ENCODE measurements at places on chromosomes 12 and 14. TPM values are rescaled to one million over a fixed set of nuclear protein-coding genes. Genes with fewer than 3 reads are reported as not detected.

GRCh38 chr12:90174198-90174510 lies 465.5 kb upstream of the ATP2B1 start:
- peak; percentile 41 for DNase-seq

- DNase-seq = no peak
These were observed 68.9 kb downstream of the CMKLR1 start for GRCh38 chr12:108270035-108270848.

- DNase-seq = no peak
These were observed 62.6 kb downstream of the FBXL14 start for GRCh38 chr12:1531654-1532374.

Gene TESPA1
- 4.5 TPM for total RNA-seq

DNA sequence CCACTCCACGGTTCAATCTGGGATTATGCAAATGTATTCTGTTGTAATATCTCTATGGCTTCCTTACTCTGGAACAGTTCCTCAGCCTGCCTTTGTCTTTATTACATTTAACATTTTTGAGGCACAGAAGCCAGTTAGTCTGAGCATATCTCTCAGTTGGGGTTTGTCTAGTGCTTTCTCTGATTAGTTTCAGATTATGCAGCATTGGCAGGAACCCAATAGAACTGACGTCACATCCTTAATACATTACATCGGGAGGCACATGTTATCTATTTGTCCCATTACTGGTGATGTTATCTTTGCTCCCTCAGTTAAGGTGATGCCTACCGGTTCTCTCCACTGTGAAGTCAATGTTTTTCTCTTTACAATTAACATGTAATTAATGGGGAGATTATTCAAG lies 62.4 kb downstream of the PPM1A start:
- peak; percentile 40 for DNase-seq

Gene FSCB
- not detected for total RNA-seq

- no peak for DNase-seq
These were observed 44.5 kb downstream of the CHGA start for GRCh38 chr14:92967346-92967926.

GRCh38 chr14:46793144-46793543 lies 141.6 kb upstream of the RPL10L start:
- DNase-seq = no peak

Gene ARMH4
- total RNA-seq = 1.5 TPM

Gene ALG10
- 15.6 TPM for total RNA-seq

- peak; percentile 68 for DNase-seq
These were observed 16.0 kb upstream of the CCT2 start for GRCh38 chr12:69569236-69569635.

- DNase-seq = peak; percentile 69
These were observed 39.0 kb downstream of the DCAF4 start for GRCh38 chr14:72965249-72965648.

DNA sequence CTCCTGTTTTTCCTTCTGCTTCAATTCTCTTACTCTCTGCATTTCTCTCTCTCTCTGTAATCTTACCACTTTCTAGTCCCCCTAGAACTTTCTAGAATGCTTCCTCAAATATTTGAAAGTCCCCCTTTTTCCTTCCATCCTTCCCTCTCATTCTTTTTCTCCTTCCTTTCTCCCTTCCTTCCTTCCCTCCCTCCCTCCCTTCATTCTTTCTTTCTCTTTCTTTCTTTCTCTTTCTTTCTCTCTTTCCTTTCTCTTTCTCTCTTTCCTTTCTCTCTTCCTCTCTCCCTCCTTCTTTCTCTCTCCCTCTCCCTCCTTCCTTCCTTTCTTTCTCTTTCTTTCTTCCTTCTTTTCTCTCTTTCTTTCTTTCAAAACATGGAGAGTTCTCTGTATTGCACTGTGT lies 201.4 kb upstream of the IGF1 start:
- DNase-seq = no peak

- no peak for DNase-seq
These were observed 261.2 kb downstream of the ACSS3 start for GRCh38 chr12:81339071-81339470.

DNA sequence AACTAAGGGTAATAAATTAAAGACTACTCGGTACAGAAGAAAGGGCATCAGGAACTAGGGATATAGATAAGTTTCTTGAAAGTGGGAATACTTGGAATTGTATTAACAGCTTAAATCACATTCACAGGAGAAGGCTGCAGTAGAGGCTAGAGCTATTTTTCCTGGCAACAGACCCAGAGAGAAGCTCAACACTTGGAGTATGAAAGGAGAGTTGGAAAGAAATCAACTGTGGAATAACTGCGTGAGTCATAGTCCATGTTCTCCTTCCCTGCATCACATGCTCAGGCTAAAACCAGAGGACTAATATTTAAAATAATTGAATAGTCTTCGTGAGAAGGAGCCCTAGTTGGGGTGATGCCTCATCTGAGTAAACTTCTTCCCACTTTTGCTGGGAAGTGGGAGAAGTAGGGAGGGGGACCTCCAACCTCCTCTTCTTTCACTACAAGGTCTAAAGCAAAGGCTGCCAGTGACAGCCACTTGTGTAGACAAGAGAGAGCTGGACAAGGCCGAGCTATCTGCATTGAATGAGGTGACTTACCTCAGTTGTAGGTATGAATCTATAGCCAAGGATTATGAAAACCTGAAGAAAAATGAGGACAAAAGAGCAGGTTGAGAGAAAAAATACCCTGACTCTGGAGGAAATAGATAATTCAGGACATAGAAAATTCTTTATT lies 32.7 kb downstream of the DYRK2 start:
- peak; percentile 83 for DNase-seq

DNA sequence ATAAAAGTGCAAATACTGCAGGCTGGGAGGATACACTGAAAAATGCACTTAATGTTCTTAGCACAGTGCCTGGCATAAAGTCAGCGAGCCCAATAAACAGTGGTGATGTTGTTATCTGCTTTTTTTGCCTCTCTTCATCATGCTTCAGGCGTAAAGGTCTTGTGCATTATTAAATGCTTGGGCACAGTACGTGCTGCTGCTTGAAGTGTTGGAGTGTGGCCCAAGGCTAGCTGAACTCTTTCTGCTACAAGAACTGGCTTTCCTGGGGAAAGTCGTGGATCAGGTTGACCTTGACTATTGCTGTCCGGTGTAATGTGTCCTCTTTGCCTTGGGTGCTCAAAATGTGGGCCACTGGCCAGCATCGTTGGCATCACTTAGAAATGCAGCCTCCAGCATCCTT lies 43.0 kb downstream of the SMOC1 start:
- DNase-seq = no peak

GRCh38 chr12:70744178-70744577 lies 106.9 kb upstream of the PTPRB start:
- no peak for DNase-seq

DNA sequence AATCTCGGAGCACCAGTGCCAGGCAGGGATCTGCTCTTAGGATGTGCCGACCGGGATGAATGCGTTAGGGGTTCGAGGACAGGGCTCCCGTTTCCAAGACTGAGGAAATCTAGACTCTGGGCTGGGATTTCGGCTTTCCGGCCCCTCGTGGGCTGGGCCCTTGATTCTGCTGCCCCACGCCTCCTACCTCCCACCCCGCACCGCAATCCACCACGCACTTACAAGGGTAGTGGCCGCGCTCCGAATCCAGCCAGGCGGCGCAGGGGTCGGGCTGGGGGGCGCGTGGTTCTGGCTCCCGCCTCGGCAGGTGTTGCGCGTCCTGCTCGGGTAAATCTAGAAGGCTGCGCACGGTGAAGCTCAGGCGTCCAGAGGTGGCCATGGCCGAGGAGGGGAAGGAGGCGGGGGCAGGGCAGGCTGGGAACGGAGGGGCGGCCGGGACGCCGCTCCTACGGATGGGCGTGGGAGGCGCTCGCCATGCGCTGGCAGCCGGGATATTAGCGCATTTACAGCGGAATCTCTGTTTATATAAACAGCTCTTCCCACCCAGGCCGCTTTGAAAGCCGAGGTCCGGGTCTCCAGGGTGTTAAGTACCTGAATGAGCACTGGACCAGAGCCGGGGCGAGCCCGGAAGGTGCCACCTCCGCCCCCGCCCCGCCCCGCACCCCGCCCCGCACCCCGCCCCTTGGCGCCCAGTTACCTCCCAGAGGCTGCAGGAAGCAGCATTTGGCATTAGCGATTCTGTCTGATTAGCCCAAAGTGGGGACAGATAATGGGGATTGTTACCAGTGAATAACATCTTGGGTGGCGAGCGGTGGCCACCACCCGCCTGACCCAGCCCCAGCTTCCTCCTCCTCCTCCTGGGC lies at the start of gene NKX2-8:
Gene NKX2-8, minus strand, starts transcription at position 604 of the 863 bp plus-strand sequence. Its CDS starts 225 bp downstream, at position 379.
- no peak for DNase-seq

DNA sequence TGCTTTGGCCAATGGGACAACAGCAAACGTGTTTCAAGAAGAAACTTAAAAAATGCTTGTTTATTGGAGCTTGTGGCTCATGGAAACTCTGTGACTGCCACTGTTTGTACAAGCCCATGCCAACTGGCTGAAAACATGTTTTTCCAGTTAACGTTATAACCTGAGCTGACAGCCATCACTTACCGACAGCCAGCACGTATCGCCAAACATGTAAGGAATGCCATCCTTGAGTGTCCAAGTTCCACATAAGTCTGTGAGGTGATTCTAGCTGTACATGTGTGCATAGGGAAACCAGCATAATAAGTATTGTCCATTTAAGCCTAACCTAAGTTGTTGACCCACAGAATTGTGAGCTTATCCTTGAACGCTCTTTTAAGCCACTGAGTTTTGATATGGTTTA lies 596.9 kb downstream of the TRHDE start:
- no peak for DNase-seq

- no peak for DNase-seq
These were observed 245.1 kb upstream of the EGLN3 start for GRCh38 chr14:34195964-34196363.

DNA sequence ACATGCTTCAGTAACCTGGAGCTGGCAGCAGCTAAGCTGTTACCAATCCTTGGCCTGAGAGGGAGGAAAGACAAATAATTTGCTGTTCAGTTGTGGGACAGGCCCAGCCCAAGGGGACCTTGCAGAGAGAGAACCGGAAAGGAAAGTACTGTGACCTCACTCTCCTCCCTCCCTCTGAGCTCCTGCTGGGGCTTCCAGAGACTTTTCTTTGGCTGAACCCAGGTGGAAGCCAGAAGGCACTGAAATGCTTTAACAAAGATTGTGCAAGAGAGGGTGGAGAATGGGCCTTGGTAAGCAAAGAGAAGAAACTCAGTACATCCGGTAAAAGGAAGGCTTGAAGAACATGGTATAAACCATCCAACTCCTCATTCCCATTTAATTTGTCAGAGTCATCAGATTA lies 457.1 kb downstream of the GLT1D1 start:
- DNase-seq = peak; percentile 43

Gene SGPP1
- 21.8 TPM for total RNA-seq

Gene LALBA
- total RNA-seq = not detected

DNA sequence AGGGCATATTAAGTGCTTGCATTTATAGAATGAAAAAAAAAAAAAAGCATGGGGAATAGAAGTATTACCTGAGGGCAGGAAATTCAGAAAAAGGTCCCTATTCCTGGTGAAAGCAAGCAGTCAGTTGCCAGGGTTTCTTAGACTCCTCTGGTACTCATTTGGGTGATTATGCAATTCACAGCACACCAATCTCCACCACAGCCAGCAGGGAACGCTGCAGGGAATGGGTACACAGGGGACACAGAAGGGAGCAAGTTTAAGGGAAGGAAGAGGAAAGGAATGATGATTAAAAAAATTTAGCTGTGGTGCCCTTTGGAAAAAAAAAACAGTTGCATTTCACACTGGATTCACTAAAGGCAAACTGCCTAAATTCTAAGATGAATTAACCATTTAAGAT lies 14.2 kb downstream of the BLTP3B start:
- peak; percentile 14 for DNase-seq

GRCh38 chr14:23884541-23884904 lies 69.0 kb upstream of the DHRS4 start:
- no peak for DNase-seq

DNA sequence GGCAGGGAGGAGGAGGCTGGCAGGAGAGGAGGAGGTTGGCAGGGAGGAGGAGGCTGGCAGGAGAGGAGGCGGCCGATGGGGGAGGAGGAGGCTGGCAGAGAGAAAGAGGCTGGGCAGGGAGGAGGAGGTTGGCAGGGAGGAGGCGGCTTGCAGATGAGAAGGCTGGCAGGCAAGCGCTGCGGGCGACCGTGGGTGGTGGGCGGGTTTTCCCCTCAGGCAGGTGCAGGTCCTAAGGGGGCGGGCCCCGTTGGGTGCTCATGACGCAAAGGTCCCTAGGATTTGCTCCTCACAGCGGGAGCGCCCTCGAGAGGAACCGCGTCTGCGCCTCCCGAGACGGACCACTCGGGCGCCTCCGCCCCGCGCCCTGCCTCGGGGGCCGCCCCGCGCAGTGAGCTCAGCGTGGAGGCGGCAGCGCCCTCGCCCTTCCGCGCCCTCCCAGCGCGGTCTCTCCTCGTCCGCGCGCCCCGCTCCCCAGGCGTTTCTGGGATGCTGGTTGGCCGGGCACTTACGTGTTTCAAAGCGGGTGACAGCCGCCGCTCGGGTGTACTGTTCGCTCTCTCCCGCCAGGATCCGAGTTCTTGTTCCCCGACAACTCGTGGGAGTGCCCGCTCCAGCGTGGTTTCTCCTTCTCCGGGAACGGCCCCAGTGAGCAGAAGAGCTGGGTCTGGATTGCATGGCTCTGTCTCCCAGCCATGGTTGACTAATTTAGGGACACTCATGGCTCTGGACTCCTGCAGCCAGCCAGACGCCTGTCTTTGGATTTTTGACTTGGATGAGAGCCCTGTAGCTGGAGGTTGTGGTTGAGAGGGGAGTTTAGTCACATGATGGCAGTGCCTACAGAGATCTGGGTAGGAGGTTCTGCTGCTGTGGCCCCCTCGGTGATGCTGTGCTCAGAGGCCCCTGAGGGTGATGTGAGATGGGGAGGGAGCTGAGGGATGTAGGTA lies 64.1 kb upstream of the PPP4R3A start:
- DNase-seq = peak; percentile 29

Gene SOX5
- total RNA-seq = 0.05 TPM

Gene LPAR5
- 0.27 TPM for total RNA-seq

DNA sequence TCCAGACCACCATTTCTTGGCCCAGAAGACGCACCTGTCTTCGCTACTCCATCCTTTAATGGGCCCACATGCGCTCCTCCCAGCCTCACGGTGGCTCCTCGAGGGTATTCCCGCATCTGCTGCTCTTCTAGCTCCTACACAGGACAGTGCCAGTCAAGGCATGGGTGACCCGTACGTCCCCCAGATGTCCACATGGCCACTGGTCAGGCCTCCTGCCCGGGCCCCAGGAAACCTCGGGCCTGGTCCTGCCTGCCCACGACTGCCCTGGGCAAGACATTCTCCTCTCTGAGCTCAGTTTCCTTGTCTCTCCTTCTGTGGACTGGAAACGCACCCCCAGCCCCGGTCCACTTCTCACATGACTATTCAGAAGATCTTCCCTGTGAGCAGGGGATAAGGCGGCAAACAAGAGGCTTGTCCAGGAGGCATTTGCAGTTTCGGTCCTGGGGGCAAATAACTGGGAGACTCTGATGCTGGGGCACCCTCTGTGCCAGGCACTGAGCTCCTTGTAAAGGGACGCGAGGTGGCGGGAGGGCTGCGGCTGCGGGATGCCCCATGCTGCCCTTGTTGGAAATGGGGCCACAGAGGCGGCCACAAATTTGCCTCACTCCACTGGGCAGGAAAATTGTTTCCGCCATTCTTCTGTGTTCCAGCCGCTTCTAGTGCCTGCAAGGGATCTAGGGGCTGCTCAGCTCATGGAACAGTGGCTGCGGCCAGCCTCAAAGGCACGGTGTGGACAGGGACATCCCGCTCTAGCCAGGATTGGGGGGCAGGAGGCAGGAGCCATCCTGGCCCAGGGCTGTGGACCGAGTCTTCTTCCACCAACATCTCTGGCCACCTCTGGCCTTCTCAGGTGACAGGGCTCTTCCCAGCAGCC lies 6.8 kb upstream of the BEGAIN start:
- DNase-seq = no peak

Gene NTF3
- total RNA-seq = not detected

All from HT1080 (cell line).